NCI-H524 treated with DMSO at 0.1 percent for 48 hours (cell line): ENCODE measurements at places on chromosomes 16 and 17.

- DNase-seq: no peak
Observed at GRCh38 chr16:50591800-50592771, 43.9 kb downstream of the NKD1 start.

DNA sequence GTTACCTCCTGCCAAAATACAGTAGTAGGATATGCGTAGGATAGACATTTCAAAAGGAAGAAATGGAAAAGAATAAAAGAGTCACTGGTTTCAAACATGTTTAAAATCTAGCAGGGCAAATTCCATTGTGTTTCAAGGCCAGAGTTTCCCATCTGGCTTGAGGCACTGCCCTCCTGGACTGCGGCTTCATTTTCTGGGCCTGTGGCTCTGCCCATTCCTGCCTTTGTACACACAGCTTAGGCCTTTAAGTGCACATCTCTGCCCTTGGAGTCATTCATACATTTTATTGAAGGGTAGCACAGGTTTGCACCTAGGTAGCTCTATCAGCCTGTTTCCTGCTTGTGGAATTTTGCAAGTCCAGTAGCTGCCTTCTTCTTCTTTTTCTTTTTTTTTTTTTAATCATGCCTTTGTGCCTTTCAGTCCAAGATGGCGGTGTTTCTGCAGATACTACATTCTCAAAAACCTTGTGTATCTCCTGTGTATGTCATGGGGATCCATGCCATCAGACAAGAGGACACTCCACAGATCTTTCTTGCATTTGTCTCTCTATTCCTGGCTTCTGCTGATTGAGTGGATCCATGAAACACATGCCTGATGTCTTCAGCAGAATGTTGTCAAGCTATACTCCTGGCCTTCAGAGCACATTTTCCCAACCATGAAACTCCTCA lies 282.9 kb downstream of the BCAS3 start:
- no peak for DNase-seq

- DNase-seq: no peak
Observed at GRCh38 chr17:72539981-72540897, 419.4 kb downstream of the SOX9 start.

- no peak for DNase-seq
Observed at GRCh38 chr17:5700745-5701144, 116.4 kb upstream of the NLRP1 start.

DNA sequence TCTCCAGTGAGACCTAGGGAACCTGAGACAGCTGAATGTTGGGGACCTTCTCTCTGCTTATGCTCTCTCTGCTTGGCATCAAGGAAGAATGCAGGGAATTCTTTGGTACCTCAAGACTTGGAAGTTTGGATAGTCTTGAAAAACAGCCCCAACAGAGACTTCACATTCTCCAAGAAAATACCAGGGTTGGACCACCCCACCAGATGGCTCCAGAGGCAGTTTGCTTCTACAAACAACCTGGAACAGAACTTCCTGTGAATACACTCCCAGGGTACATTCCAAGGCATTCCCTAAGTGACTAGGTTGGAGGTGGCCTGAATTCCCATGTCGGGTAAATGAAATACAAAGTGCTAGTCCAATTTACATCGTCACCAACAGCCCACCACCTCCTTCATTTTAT lies 314.4 kb downstream of the PMP22 start:
- DNase-seq: no peak

DNA sequence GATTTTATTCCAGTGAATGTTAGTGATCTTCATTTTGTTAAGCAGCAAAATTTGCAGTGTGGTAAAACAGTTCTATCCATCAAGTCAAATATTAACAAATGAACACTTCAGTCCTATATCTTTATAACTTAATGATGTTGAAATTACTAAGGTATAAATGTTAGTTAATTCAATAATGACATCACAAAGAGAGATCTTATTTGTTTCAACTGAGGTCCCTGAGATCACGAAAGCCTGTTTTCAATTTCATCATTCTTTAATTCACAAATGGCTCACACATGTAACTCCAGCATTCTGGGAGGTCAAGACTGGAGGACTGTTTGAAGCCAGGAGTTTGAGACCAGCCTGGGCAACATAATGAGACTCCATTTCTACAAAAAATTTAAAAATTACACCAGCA lies 13.9 kb downstream of the SMURF2 start:
- DNase-seq: no peak

- DNase-seq: no peak
Observed at GRCh38 chr17:49387498-49388289, 25.6 kb upstream of the ZNF652 start.
